Right hindlimb (tissue), 1 donor: ENCODE measurements at places on chromosomes 4 and X.
A peak's percentile ranks its signal among the peaks of the same experiment; 100 is the strongest.

DNA sequence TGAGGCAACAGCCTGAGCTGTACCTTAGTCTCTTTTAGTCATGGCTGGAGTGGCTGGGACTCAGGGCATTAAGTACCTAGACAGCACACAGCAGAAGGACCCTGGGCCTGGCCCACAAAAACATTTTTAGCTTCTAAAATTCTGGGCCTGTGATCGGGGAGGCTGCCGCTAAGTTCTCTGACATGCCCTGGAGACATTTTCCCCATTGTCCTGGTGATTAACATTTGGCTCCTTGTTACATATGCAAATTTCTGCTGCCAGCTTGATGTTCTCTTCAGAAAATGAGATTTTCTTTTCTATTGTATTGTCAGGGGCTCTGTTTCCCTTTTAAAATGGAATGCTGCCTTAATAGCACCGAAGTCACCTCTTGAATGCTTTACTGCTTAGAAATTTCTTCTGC is 952.4 kb downstream of the TRAM1L1 start:
- no peak for DNase-seq

DNA sequence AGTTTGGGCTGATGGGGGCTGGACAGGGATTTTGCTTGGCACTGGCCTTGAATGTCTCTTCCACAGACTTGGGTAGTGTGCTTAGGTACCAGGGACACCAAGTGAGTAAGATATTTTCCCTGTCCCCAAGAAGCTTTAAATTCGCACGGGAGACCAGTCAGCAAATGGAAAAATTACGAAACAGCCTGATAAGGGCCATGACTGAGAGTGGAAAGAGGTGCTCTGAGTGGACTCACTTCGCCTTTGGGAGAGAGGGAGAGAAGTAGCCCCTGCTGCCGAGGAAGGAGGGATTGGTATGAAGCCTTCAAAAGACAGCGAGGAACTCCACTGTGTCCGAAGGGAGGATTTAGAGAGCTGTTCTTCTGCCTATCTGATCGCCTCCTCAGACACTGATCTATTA is 2.6 kb downstream of the LSM6 start:
- no peak for DNase-seq

DNA sequence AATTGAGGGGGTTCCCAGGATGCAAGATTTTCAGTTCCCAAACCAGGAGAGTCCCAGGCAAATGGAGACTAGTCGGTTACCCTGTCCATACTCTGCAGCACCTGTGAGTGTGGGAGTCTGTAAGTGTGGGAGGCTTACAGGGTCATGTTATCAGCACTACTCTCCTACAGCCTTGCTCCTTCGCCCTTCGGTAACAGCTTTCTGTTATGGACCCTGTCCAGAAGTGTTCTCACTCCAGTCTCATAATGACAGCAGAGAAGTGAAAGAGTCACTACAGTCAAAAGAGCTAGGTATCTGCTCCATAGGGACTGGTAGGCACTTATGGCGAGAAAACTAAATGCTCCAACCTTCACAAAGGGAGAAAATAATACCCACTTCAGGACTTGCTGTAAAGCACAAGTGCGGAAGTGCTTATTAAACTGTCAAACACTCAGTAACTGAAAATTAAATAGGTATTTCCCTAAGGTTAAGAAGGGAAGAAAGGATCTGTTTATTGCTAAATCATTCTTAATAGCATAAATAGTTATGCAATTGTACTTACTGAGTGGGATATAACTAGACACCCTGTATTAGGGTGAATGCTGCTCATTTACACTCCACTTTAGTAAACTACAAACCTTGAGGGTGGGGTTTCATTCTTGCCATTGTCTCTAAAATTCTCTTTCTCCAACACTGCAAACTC is 2.7 kb upstream of the ADH7 start:
- no peak for DNase-seq

DNA sequence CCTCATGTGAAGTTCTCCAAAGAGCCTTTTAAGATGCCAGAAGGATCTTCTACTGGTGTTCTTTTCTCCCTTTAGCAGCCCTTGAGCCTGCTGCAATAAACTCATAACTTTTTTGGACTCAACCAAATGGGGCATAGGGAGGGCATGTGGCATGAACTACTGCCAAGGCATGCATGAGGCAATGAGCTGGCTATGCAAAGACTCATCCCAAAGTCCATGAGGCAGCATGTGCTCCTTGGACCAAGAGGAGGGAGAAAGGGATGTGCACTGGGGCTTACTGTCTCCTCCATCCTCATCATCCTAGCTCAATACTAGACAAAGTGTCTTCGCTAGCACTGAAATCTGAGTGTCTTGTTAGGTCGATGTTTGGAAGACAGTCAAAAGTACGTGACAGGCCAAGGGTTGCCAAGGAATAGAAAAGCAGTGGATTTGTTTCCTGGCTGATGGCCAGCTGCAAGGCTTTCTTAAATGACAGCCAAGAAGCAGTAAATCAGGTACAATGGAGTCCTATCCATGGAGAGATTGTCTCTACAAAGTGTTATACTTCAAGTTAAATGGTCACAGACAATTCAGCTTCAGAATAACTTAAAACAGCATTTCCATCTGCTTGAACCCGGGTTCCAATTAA is 44.5 kb upstream of the ATXN3L start:
- no peak for DNase-seq

DNA sequence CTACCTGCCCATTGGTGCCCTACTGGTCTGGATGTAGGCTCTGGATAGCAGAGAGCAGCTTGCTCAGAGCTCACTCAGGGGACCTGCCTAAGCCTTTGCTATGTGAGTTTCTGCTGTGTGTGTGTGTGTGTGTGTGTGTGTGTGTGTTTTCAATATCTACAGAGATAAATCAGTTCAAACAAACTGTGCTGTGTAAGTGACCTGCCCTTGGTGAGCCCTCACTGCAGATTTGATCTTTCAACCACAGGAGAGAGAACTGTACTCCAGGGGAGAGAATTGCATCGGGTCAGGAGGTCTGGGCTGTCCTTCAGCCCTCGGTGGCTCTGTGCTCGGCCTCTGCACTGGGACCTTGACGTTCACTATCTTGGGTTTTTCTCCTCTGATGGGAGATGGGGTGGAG is 35.0 kb upstream of the CDKN2AIP start:
- DNase-seq = no peak

DNA sequence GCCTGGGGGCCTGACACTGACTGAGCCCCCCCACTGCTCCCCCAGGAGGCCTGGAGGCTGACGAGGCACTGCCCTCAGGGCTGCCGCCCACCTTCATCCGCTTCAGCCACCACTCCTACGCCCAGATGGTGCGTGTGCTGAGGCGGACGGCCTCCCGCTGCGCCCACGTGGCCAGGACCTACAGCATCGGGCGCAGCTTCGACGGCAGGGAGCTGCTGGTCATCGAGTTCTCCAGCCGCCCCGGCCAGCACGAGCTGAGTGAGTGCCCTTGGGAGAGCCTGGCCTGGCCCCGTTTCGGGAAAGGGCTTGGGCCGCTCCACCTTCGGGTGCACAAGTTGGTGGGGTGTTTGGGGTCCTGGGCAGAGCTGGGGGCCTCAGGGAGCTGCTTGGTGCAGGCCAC is 11.4 kb downstream of the CPZ start:
- DNase-seq = no peak

DNA sequence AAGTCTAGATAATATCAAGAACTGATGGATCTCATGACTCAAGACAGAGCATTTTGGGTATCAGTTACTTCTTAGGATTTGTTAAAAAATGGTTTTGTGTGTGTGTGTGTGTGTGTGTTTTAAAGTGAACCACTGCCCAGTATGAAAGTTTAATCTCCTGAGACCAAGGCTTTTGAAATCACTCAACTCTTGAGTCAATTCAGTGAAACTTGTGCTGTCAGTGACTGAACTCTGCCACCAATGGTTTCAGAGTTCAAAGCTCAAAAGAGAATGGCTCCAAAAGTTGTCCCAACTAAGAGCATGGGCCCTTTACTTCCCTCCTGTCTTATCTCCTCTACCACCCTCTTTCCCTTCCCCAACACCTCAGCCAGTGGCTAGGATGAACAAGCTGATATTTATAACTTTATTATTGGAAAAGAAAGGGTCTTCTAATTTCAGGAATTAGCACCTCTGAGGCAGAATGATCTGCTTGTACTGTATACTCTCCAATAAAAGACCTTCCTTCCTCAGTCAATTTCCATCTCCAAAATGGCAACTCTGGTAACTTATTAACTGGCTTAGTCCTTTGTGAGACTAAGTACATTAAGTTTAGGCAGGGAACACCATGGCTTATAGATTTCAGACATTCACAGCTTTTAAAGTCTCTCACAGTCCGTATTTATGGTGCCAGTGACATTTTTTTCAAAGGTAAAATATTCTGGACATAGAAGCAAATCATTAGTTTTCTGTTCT is 152.2 kb downstream of the REPS2 start:
- no peak for DNase-seq

DNA sequence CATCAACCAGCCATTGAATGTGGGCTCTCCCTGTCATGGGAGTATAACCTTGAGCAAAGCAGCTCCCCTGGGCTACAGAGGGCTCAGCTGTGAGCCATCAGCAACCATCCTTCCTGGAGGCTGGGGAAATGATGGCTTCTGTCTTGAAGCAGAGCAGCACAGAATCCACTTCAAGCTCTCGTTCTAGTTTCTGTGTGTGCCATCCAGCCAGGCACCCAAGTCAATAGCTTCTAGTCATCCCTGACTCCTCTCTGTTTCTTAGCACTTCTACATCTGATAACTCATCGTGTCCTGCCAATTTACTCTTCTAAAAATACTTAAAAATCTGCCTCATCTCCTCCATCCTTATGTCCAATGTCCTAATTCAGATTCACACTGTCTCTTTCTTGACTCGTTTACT is 42.2 kb upstream of the TSPAN5 start:
- no peak for DNase-seq

DNA sequence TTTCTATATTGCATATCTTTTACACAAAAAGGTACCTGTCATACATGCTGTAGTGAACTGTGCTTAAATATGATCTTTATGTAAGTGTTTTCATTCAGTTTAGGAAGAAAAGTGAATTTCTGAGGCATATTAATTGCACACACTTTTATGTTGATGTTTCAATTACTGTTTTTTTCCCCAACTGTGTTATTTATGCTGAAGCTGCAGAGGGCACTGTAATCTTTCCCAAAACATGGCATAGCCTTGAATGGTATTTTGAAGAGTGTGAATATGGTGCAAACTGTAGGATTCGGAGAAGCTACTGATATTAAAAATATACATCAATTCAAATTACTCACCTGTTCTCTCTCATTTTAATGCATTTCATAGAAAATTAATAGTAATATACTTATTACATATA is 6.0 kb upstream of the CENPE start:
- DNase-seq = no peak

DNA sequence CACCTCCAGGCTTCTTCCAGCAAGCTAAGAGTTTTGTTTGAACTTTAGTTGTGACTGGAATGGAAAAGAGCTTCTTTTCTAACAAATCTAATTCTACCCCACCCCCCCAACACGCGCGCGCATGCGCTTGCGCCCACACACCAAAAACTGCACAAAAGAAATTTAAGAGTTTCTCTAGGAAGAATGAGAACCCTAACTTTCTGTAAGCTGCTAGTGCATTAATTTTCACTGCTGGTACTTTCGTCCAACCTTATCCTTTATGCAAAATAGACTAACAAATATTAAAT is 9.0 kb upstream of the INTU start:
- peak; percentile 65 for DNase-seq

- DNase-seq = no peak
These were observed 5.2 kb downstream of the TIFA start for GRCh38 chr4:112280386-112281056.

- DNase-seq = no peak
These were observed 444.2 kb upstream of the SLIT2 start for GRCh38 chr4:19807505-19807904.

DNA sequence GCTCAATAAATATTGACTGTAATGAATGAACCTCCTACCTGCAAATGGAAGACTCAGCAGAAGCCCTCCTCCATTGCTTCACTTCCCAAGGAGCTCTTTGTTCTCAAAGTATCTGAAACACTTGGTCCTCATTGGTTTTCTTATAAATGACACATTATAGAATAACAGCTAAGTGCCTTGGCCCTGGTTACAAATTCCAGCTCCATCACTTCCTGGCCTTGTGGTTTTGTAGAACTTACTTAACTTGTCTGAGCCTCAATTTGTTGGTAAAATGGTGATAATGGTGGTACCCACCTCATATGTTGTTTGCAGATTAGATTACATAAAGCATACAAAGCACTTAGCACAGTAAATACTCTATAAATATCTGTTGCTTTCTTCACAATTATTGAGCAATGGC is 25.2 kb upstream of the SMIM20 start:
- no peak for DNase-seq

DNA sequence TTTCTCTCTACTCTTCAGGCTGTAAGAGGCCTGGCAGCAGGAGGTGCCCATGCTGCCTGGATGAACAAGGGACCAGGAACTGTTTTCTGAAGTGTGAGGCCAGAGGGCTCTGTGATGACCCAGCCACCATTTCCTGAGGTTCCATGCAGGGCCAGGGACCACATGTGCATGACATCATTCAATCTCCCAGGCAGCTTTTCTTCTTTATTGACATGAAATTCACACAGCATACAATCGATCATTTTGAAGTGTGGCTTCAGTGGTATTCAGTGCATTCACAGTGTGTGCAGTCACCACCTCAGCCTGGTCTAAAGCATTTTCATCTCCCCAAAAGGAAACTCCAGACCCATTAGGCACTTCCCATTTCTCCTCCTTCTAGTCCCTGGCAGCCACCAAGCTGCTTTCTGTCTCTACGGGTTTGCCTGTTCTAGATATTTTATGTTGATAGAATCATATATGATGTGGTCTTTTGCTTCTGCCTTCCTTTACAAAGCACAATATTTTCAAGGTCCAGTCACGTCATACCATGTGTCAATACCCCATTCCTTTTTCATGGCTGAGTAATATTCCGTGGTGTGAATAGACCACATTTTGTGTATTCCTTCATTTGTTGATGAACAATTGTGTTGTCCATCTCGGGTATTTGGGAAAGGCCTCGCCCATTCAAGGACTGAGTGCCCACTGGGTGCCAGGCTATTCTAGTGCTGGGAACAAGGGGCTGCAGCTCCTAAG is 93.1 kb downstream of the PSAPL1 start:
- DNase-seq = no peak

DNA sequence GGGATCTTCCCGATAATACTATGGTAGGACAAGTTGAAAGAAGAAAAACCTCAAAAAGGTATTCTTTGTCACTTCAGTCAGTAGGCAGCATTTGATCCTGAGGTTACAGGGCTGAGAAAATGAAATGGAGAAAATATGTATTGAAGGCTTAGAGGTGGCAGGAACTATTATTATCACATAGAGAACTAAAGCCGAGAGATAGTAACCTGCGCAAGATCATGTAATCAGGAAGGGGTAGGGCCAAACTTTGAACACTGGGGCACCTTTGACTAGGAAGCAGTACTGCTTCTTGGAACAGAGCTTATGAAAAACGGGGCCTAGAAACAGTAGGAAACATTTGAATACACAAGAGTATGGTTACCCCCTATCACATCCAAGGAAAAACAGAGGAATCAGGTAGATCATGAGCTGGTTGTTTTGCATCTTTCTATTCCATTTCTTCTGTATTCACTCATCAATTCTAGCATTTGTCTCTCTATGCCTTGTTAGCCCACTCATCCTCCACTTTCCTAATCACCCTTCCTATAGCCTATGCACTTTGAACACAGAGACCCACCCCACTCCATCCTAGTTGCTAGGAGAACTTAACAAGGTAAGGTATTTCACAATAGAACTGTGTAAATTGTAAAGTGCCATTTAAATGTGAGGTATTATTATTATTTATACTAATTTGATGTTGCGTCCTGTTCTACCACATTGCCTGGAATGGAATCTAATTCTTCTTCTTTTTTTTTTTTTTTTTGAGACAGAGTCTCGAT is 34.6 kb upstream of the SLC9A7 start:
- no peak for DNase-seq

GRCh38 chr4:187464573-187464972 is 531.0 kb upstream of the ZFP42 start:
- no peak for DNase-seq

GRCh38 chr4:78131403-78131802 is 74.3 kb downstream of the FRAS1 start:
- DNase-seq = no peak
